Left kidney (tissue), 8 donors: ENCODE measurements at places on chromosomes 4 and X. TPM values are rescaled to one million over a fixed set of nuclear protein-coding genes. Genes with fewer than 3 reads are reported as not detected.

PHKA1 gene
- 6.7 TPM for polyA plus RNA-seq

FREM3 gene
- 0.13 TPM for polyA plus RNA-seq

STPG2 gene
- polyA plus RNA-seq: 0.58 TPM

DCAF4L1 gene
- polyA plus RNA-seq: 0.42 TPM

CXCL11 gene
- polyA plus RNA-seq: not detected

IL21 gene
- polyA plus RNA-seq: not detected

GLUD2 gene
- 5.6 TPM for polyA plus RNA-seq

AADAT gene
- 40.2 TPM for polyA plus RNA-seq

GPAT3 gene
- polyA plus RNA-seq: 14.5 TPM

SOWAHD gene
- polyA plus RNA-seq: 0.38 TPM

MGAT4D gene
- not detected for polyA plus RNA-seq

KDR gene
- polyA plus RNA-seq: 56.8 TPM

HSFX3 gene
- not detected for polyA plus RNA-seq

FAM156A gene
- 36.2 TPM for polyA plus RNA-seq

SPANXN3 gene
- not detected for polyA plus RNA-seq
